Transverse colon (tissue), 4 donors: ENCODE measurements at places on chromosomes 3 and 15.

- DNase-seq, result no peak
Observed at GRCh38 chr3:54008744-54009143, 113.6 kb upstream of the CACNA2D3 start.

- no peak for DNase-seq
Observed at GRCh38 chr3:9280451-9281219, 31.2 kb upstream of the SRGAP3 start.

GRCh38 chr15:86205096-86205495 is 125.4 kb downstream of the AGBL1 start:
- DNase-seq, result no peak

DNA sequence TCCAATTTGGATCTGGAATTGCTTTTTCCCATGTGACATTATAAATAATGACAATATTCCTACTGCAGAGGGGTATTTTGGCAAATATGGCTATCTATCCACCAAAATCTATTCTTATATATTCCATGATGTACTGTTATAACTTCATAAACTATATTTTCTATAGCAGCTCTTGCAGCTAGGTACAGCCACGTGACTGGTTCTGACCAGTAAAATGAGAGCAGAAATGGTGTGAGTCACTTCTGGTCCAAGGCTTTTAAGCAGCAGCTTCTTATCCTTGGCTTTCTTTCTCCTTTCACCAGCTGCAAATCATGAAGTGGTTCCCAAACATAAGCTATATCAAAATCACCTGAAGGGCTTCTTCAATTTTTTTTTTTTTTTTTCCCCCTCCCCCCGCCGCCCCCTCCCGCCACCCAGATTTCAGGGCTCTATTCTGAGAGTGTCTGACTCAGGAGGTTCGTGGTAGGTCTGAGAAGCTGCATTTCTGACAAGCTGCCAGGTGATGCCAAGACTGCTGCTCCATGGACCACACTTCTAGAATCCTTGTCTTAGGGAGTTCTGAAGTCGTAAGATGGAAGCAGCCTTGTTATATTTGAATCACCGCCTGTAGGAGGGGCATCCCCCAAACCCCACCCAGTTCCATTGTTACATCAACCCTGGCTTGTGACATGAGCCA is 357.5 kb downstream of the CHST2 start:
- DNase-seq, result no peak

GRCh38 chr3:71583566-71584393 is at the start of gene FOXP1:
TSS of gene FOXP1 (minus strand) at chr3:71583728. CDS start at chr3:71198381, 385,347 bp downstream.
- DNase-seq, result peak; percentile 83

- DNase-seq, result no peak
Observed at GRCh38 chr3:115571413-115571812, 51.9 kb upstream of the GAP43 start.

DNA sequence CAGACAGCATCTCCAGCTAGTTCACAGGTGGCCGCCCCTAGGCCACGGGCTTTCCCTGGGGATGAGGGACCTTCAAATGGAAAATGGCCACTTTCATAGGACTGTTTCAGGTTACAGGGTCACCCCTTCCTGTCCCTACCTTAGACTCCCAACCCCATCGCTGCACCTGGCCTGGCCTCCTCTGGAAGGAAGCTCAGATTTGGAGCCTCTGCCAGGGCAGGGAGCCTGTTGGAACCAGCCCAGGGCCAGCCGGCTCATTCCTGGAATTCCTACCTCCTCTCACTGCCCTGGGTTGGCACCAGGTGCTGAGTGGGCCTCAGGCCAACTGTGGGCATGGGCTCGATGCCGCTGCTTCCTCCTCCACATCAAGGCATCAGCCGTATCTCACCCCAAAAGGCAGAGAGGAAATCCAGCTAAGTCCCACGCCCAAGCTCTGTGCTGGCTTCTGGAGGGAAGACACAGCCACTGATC is 42.2 kb downstream of the KLHL25 start:
- no peak for DNase-seq

DNA sequence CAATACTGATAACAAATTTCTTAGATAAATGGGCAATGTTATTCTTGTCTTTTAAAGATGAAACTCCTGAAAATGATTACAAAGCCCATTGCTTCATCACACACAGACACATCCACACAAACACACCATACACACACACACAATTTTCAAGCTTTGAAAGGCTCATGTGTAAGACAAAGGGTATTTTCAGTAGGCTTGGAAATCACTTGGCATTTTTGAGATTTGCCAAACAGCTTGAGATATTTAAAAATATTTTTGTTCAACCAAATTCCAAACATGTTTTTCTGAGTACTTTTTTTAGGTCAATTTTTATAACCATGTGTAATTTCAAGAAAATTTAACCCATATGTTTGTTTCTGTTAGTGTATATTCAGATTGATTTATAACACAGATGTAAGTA is 283.7 kb downstream of the ROBO2 start:
- no peak for DNase-seq

- no peak for DNase-seq
Observed at GRCh38 chr3:98048586-98048985, 13.5 kb upstream of the GABRR3 start.

- DNase-seq, result no peak
Observed at GRCh38 chr3:7275396-7275795, 414.5 kb downstream of the GRM7 start.

- no peak for DNase-seq
Observed at GRCh38 chr3:125013095-125013494, 42.7 kb downstream of the HEG1 start.

- DNase-seq, result no peak
Observed at GRCh38 chr15:33150431-33150941, 44.0 kb downstream of the FMN1 start.

DNA sequence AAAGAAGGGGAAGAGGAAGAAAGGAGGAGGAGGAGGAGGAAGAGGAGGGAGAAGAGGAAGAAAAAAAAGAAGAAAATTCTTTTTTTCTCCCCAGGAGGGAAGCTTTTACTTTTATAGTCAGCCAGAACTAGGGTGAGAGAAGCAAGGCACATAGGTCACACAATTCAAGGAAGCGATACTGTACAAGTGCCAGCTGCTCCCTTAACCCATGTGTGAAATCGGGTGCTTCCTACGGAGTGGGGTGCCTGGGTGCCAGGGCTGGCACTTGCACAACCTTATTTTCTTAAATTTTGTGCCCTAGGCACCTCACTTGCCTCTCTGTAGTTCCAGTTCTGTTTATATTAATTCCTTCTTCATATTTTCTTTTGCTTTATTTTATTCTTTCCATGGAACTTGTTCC is 150.4 kb downstream of the LIPC start:
- no peak for DNase-seq

- DNase-seq, result no peak
Observed at GRCh38 chr3:72786668-72787067, 61.6 kb downstream of the SHQ1 start.

DNA sequence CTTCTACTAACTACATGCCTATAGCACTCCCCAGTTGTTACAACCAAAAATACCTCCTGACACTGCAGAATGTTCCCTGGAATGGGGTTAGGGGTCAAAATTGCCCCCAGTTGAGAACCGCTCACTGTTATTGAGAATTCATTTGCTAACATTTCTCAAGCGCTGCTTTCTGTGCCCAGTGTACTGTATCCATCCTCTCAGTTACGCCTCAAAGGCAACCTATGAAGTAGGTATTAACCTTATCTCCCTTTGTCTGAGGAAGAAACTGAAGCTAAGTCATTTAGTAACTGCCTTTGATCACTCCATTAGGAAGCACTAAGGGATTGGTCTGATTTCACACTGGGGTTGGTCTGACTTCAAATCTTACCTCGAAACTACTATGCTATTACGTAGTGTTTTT is 70.1 kb downstream of the CADPS start:
- DNase-seq, result no peak

DNA sequence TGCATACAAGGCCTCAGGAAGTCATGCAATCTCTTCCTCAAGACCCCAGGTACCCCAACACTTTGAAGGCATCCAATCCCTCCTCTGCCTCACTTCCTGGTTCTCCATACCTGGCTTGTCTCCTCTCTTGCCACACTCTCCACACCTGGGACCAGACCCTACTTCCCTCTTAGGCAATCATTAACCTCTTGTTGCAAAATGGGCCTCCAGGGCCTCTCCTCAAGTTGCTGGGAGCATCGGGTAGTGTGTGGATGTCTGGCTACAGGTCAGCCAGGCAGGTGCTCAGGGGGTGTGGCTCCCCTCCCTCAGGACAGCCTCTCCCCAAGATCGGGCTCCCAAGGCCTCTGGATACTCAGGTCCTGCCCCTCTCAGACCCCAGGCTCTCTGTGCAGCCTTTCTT is 8.6 kb downstream of the PLA2G4E start:
- peak; percentile 54 for DNase-seq

DNA sequence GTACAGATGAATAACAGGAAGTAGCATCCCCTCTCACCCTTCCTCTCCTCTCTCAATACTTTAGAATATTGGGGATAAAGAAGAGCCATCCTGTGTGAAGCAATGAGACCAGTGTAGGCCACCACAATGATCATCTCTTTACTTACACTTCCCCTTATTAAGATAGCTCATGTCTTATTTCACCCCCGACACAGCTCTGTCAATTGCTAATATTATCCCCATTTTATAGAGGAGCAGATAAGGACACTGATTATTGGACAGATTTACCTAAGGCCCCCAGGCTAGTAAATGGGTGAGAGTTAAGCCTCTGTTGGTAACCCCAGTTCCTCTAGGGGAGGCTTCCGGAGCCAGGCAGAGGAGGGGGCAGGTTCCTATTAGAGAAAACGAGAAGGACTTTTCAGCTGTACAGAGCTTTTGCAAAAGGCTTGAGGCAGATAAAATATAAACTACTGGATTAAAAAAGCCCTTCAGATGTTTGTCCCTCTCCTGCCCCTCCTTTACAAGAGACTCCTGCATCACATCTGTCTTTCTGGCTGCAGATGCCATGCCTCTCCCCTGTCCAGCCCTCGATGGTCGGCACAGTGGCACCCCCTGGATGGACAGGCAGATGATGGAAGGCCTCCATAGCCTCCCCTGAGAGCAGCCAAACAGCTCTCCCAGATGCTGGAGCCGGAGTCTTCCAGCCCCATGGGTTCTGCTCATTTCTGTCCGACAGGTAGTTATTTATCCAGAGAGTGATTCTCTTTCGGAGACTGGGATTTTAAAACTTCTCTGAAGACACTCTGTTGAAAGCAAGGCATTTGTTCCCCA is 49.4 kb upstream of the LCTL start:
- no peak for DNase-seq

DNA sequence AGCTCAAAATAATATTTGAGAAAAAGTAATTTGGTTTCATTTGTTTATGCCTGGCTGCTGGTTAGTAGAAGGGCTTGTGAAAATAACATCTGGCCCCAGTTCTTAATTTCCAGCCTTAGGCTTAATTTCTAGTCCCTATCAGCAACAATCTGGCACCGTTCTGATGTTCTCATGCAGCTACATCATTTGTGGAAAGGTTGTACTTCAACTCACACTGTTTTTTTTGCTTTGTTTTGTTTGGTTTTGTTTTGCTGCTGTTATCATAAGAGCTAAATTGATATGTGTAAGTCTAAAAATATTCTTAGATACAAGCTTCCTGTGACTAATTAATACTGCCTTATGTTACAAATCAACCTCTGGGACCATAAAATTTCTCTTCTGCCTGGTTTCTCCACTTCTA is 8.9 kb downstream of the CPA3 start:
- no peak for DNase-seq

DNA sequence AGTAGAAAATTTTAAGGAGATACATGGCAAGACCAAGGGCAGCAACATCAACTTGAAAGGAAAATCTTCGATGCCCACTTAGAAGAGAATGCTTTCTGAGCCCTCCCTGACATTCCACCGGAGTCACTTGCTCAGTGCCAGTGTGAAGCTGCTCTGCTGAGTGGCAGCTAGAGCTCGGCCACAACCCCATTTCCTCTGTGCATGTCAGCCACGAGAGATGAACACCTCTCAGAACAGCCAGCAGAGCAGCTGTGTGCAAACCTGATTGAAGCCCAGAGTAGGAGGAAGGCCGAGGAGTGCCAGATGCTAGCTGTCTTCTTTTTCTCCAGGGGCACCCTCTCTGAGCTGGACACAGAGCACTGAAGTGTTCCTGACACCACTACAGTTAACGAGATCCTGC is 12.2 kb downstream of the TARS3 start:
- no peak for DNase-seq
